ENCODE measurements at places on chromosomes 2 and 18. TPM values are rescaled to one million over a fixed set of nuclear protein-coding genes. Genes with fewer than 3 reads are reported as not detected.

Gene UGT1A4
- total RNA-seq: not detected

DNA sequence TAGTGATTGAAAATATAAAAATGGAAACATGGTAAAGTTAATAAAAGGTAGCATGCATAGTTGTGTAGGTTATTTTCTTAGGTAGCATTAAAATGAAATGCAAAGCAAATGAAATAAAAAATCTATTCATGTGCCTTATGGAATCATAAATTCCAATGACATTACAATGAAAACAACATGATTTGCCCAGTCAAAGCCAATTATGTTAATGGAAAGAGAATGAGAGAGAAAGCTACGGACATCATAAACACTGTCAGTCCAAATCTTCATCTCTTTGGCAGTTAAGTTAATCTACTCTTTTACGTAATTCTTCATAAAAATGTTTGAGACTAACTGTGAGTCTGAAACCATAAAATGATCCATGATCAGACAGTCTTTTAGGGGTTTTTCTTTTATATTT is 636.7 kb upstream of the SYT4 start:
- no peaks in the 10 kb centered on the region for H3K27me3 ChIP-seq
- H3K27ac ChIP-seq: no peak overlapping the region
- no peak for DNase-seq
- H3K4me1 ChIP-seq: no peaks in the 10 kb centered on the region

GRCh38 chr2:130869441-130870160 is 32.9 kb downstream of the ARHGEF4 start:
- H3K4me3 ChIP-seq: no peak overlapping the region
- no peak overlapping the region for H3K27ac ChIP-seq
- H3K27me3 ChIP-seq: no peaks in the 10 kb centered on the region
- no peaks in the 10 kb centered on the region for H3K4me1 ChIP-seq
- no peak for DNase-seq

- DNase-seq: no peak
- H3K27ac ChIP-seq: no peak overlapping the region
- no peaks in the 10 kb centered on the region for H3K27me3 ChIP-seq
- H3K4me3 ChIP-seq: no peak overlapping the region
These were observed 17.9 kb upstream of the TEX51 start for GRCh38 chr2:126880817-126881216.

DNA sequence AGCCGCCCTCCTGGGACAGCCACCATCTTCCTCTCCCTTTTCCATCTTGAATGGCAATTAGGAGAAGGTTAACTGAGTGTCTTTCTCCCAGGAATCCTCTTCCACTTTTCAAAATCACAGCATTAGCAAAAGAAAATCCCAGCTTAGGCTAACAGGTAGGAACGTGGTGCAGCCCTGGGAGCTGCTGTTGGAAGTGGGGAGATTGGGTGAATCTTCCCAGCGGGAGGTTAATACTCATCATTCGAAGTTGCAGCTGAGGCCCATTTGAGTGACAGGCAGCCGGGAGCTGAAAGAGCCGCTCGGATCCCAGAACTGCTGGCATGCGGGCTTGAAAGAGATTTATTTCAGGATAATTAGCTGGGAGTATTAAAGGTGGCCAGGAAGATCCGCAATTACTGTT is 306.0 kb downstream of the BCL11A start:
- no peaks in the 10 kb centered on the region for H3K36me3 ChIP-seq
- H3K4me1 ChIP-seq: no peaks in the 10 kb centered on the region
- no peak for DNase-seq
- H3K27ac ChIP-seq: no peak overlapping the region
- H3K27me3 ChIP-seq: no peaks in the 10 kb centered on the region

DNA sequence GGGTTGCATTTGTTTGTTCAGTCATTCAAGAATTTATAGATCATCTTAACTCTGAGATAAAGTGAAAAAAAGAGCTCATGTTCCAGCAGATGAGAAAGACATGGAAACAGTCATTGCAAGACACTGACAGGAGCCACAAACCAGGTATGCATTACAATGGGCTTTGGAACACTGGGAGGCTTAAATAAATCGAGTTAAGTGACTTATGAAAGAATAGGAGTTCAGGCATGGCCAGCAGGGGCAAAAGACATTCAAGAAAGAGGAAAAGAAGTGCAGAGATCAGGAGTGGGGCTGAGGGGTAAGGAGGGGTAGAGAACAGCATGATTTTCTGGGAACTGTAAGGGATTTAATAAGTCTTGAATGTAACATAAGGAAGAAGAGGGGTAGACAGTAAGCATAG is 121.2 kb upstream of the EPC2 start:
- H3K36me3 ChIP-seq: no peaks in the 10 kb centered on the region
- DNase-seq: no peak
- H3K27me3 ChIP-seq: no peaks in the 10 kb centered on the region
- H3K4me3 ChIP-seq: no peak overlapping the region

- no peaks in the 10 kb centered on the region for H3K36me3 ChIP-seq
- no peak for DNase-seq
- H3K4me3 ChIP-seq: no peak overlapping the region
- no peak overlapping the region for H3K27ac ChIP-seq
- no peaks in the 10 kb centered on the region for H3K4me1 ChIP-seq
- H3K27me3 ChIP-seq: no peaks in the 10 kb centered on the region
These were observed 293.5 kb upstream of the SLC39A10 start for GRCh38 chr2:195363496-195363895.

GRCh38 chr18:9715088-9715343 is 6.9 kb downstream of the RAB31 start:
- peaks cover 7% of the 10 kb centered on the region for H3K4me1 ChIP-seq
- H3K4me3 ChIP-seq: no peak overlapping the region
- no peak for DNase-seq
- H3K36me3 ChIP-seq: no peaks in the 10 kb centered on the region

DNA sequence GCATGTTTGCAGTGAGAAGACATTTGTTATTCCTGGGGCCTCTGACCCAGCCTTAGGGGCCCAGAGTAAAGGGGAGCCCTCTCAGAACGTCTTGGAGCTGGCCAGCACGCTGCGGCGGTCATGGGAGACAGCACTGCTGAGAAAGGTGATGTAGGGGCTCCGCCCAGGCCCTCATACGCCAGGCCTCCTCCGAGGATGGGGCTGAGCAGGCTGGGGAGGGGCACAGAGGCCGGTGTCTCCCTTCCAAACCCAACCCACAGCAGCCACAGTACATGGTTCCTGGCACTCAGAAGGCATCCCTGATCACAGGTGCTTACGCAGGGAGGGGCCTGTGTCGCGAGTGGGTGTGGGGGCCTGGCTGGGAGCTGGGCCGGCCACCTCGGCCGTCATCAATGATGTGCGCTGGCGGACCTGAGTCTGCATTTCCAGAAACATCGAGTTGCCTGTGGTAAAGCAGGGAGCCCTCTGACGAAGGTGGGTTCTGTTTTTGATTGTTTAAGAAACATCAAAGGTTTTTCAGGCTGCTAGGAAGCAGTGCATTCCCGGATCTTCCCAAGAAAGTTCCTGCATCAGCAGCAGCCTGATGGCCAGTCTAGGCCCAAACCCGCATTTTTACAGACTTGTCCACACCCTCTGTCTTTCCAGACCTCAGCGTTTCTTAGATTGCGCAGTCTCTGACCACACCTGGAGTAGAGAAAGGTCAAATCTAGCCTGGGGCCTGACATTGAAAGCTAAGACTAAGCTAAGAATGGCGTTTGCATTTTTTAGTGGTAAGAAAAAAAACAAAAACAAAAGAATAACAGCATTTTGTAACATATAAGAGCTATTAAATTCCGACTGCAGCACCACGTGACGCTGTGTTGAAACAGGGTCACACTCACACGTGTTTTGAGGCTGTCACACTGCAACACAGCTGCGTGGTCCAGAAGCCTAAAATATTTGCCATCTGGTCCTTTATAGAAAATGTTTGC is 51.2 kb upstream of the PXDN start:
- no peaks in the 10 kb centered on the region for H3K27me3 ChIP-seq
- no peak overlapping the region for H3K4me3 ChIP-seq
- no peak for DNase-seq
- H3K4me1 ChIP-seq: no peaks in the 10 kb centered on the region
- H3K36me3 ChIP-seq: no peaks in the 10 kb centered on the region

- H3K4me1 ChIP-seq: no peaks in the 10 kb centered on the region
- H3K27me3 ChIP-seq: no peaks in the 10 kb centered on the region
- DNase-seq: no peak
These were observed 255.0 kb downstream of the TRIB2 start for GRCh38 chr2:12971581-12972365.

GRCh38 chr2:175914846-175915245 is 87.2 kb downstream of the LNPK start:
- no peak overlapping the region for H3K27ac ChIP-seq
- H3K27me3 ChIP-seq: no peaks in the 10 kb centered on the region
- H3K4me3 ChIP-seq: no peak overlapping the region
- no peaks in the 10 kb centered on the region for H3K4me1 ChIP-seq
- no peak for DNase-seq
- no peaks in the 10 kb centered on the region for H3K36me3 ChIP-seq

GRCh38 chr2:128446049-128446873 is 127.6 kb upstream of the HS6ST1 start:
- peak; percentile 57 for DNase-seq
- H3K4me3 ChIP-seq: no peak overlapping the region
- H3K27ac ChIP-seq: no peak overlapping the region
- H3K27me3 ChIP-seq: no peaks in the 10 kb centered on the region
- H3K36me3 ChIP-seq: no peaks in the 10 kb centered on the region
- no peaks in the 10 kb centered on the region for H3K4me1 ChIP-seq

GRCh38 chr2:172403881-172404468 is 23.4 kb upstream of the ITGA6 start:
- peaks cover 6% of the 10 kb centered on the region for H3K4me1 ChIP-seq
- H3K36me3 ChIP-seq: no peaks in the 10 kb centered on the region
- DNase-seq: no peak
- H3K27ac ChIP-seq: no peak overlapping the region
- H3K27me3 ChIP-seq: no peaks in the 10 kb centered on the region

- DNase-seq: no peak
- no peak overlapping the region for H3K4me3 ChIP-seq
- H3K27ac ChIP-seq: no peak overlapping the region
- H3K36me3 ChIP-seq: no peaks in the 10 kb centered on the region
These were observed 444.2 kb downstream of the LRATD1 start for GRCh38 chr2:15076668-15077067.

- no peaks in the 10 kb centered on the region for H3K27me3 ChIP-seq
- H3K36me3 ChIP-seq: no peaks in the 10 kb centered on the region
- no peak overlapping the region for H3K4me3 ChIP-seq
- no peaks in the 10 kb centered on the region for H3K4me1 ChIP-seq
These were observed 6.0 kb downstream of the KRCC1 start for GRCh38 chr2:88049622-88050021.

DNA sequence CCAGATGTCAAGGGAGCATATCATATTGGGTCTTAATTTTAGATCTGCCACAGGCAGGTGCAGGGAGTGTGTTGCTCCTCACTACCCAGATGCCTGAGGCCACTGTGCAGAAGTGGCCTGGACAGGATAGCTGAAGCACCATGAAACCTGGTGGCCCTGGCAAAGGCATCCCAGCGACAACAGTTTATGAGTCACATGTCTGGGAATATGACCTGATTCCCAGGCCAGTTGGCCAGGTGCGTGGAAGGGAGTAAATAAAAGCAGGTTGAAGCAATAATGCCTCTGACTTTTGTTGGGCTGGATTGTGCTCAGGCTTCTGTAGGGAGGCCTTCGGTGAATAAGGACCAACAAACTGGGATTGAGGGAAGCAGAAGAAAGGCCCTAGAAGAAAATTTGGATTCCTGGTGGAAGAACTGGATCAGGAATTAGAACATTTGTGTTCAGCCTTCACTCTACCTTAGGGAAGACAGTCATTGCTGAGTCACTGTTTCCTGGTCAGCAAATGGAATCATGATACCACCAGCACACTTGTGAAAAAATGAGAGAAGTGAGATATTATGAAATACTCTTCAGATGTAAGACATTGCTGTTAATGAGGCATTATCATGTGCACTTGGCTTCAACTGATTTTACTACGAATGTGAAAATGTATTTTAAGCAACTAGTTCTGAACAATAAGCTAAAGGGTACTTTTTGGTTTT is 78.4 kb upstream of the ZNF516 start:
- DNase-seq: no peak
- H3K4me3 ChIP-seq: no peak overlapping the region
- no peaks in the 10 kb centered on the region for H3K27me3 ChIP-seq
- H3K27ac ChIP-seq: no peak overlapping the region

DNA sequence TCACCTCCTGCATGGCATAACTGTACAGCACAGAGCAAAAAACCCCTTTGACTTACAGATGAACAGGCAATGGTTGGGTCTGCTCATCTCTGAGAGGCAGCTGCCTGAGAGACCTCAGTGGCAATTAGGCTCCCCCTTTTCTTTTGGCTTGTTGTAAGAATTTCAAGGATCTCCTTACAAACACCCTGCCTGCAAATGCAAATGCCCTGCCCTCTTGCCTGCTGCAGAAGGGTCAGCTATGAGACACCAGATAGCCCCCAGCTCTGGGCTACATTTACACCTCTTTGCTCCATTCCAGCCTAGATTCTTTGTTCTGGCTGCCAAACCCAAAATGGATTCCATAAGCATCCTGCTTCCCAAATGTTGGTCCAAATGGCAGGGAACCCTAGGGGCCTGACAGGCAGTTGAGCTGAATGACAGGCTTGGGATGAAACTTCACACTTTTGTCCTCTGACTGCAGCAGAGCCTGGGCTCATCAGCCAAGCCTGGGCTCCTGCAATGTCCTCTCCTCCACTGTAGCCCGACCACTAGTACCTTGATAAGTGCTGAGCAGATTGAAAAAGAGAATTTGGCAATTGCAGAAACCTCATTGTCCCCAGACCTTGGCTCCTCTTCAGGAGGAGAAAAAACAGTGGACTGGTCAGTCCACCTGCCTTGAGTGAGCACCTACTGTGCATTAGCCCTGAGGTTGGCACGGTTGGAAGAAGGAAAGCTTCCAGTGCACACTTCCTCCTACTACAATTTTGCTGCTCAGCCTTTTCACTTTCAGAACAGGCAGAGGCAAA is 678.3 kb downstream of the BCL11A start:
- no peaks in the 10 kb centered on the region for H3K4me1 ChIP-seq
- DNase-seq: no peak
- no peak overlapping the region for H3K27ac ChIP-seq

GRCh38 chr2:128727914-128728313 is 409.2 kb upstream of the HS6ST1 start:
- DNase-seq: no peak
- no peaks in the 10 kb centered on the region for H3K36me3 ChIP-seq
- H3K27me3 ChIP-seq: no peaks in the 10 kb centered on the region
- no peak overlapping the region for H3K27ac ChIP-seq
- H3K4me1 ChIP-seq: no peaks in the 10 kb centered on the region
